ENCODE measurements at places on chromosomes 1 and 21. TPM values are rescaled to one million over a fixed set of nuclear protein-coding genes. Genes with fewer than 3 reads are reported as not detected.

The ITSN1 gene
- 26.1 TPM for total RNA-seq

The CD5L gene
- total RNA-seq = not detected

The CFAP45 gene
- not detected for total RNA-seq

The CTPS1 gene
- 42.8 TPM for total RNA-seq

The DISP1 gene
- 1.2 TPM for total RNA-seq

The FDPS gene
- 610 TPM for total RNA-seq

The NTMT2 gene
- total RNA-seq = not detected

The SLC2A5 gene
- total RNA-seq = 0.04 TPM
